Endodermal cell (in vitro differentiated cells): ENCODE measurements at places on chromosomes 13 and 19. TPM values are rescaled to one million over a fixed set of nuclear protein-coding genes. Genes with fewer than 3 reads are reported as not detected.

DNA sequence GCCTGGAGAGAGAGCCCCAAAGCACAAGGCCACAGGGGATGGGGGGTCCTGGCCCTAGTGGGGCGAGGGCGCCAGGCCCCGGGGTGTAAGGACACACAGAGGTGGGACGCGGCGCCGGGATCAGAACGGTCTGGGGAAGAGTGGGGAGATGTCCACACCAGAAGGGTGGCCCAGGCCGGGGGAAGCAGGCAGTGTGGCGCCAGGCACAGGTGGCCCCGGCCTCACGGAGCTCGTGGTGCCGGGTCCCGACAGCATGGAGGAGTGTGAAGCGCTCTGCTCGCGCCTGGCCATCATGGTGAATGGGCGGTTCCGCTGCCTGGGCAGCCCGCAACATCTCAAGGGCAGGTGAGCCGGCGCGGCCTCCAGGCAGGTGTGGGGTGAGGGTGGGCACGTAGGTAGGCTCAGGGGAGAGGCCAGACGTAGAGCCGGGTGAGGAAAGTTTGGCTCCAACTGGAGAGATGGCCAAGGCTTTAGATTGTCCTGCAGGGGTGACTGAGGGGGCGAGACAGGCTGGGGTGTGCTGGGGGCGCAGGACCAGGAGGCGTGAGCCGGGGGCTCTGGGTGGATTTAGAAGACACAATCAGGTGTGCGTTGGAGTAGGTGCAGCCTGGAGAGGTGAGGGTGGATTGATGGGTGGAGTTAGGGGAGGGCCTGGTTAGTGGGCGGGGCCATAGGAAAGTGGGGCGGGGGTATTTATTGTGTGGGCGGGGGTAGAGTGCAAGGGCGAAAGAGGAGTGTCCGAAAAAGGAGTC, 2.9 kb upstream of the ARHGAP45 start:
- peaks cover 46% of the 10 kb centered on the region for H3K27me3 ChIP-seq
- H3K4me3 ChIP-seq, result no peak overlapping the region
- no peak overlapping the region for H3K27ac ChIP-seq
- H3K4me1 ChIP-seq, result peaks cover 5% of the 10 kb centered on the region
- H3K36me3 ChIP-seq, result no peaks in the 10 kb centered on the region
- DNase-seq, result peak; percentile 77

GRCh38 chr13:106352850-106353249, 182.6 kb downstream of the EFNB2 start:
- no peak overlapping the region for H3K4me3 ChIP-seq
- no peak overlapping the region for H3K27ac ChIP-seq
- peaks cover 12% of the 10 kb centered on the region for H3K4me1 ChIP-seq
- no peaks in the 10 kb centered on the region for H3K27me3 ChIP-seq
- no peaks in the 10 kb centered on the region for H3K36me3 ChIP-seq

DNA sequence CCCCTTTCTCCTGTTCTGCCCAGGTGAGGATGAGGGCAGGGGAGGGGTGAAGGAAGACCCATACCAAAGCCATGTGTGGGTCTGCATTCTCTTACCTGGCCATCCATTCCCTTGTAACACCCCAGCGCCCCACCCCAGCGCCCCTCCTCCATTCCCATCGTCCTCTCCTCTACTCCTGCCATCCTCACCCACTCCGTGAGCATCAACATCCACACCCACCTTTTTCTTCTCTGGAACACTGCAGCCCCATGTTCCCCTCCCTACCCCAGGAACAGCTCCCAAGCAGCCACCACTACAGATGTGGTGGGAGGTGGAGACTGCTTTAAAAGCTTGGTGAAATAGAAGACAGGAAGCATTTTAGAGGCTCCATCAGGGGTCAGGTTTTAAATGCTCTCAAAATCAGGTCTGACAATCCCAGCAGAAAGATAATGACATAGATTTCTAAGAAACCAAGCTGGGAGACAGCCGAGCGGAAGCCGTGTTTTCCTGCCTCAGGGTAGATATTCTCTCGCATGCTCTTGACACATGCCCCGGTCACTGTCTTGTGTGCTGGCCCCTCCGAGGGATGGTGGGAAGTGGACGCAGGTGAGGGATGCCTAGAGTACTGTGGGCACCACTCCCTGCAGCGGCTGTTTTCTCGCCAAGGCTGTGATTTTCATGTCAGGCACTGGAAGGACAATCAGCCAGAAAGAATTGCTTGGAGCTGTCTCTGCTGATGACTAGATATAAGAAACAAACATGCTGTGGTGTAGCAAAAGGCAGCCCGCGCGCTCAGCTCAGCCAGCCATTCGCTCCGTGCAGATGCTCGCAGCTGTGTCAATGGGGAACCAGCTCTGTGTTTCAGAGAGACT, 9.8 kb downstream of the MEDAG start:
- DNase-seq, result no peak
- H3K27ac ChIP-seq, result no peak overlapping the region
- H3K4me1 ChIP-seq, result no peaks in the 10 kb centered on the region
- H3K4me3 ChIP-seq, result no peak overlapping the region

GRCh38 chr13:75830842-75831241, 194.7 kb downstream of the LMO7 start:
- H3K27ac ChIP-seq, result no peak overlapping the region
- no peak for DNase-seq
- H3K4me1 ChIP-seq, result no peaks in the 10 kb centered on the region
- H3K4me3 ChIP-seq, result no peak overlapping the region
- no peaks in the 10 kb centered on the region for H3K36me3 ChIP-seq
- no peaks in the 10 kb centered on the region for H3K27me3 ChIP-seq

GRCh38 chr13:75102001-75102716, 379.8 kb downstream of the TBC1D4 start:
- no peak overlapping the region for H3K4me3 ChIP-seq
- H3K27me3 ChIP-seq, result peaks cover 62% of the 10 kb centered on the region
- peak; percentile 92 for DNase-seq
- no peaks in the 10 kb centered on the region for H3K4me1 ChIP-seq
- H3K36me3 ChIP-seq, result no peaks in the 10 kb centered on the region

GRCh38 chr13:33090755-33091414, 74.7 kb downstream of the KL start:
- H3K4me1 ChIP-seq, result no peaks in the 10 kb centered on the region
- no peak overlapping the region for H3K27ac ChIP-seq
- no peak overlapping the region for H3K4me3 ChIP-seq
- H3K36me3 ChIP-seq, result no peaks in the 10 kb centered on the region
- H3K27me3 ChIP-seq, result no peaks in the 10 kb centered on the region

DNA sequence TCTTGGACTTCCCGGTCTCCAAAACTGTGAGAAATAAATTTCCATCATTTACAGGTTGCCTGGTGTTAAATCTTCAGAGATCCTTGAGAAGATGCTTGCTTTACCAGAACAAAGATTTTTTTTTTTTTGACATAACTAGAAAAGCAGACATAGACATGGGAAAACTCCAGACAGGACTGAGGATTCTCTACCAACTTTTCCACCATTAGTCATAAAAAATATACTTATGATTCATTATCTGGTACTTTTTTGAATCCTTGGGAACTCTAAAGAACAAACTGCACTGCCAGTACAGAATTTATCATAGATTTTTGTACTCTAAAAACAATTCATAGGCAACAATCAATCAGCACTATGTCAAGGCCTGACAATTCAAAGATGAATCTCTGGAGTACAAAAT, 487.6 kb downstream of the EFNB2 start:
- no peaks in the 10 kb centered on the region for H3K36me3 ChIP-seq
- no peaks in the 10 kb centered on the region for H3K4me1 ChIP-seq
- DNase-seq, result no peak
- H3K27me3 ChIP-seq, result no peaks in the 10 kb centered on the region
- H3K4me3 ChIP-seq, result no peak overlapping the region

DNA sequence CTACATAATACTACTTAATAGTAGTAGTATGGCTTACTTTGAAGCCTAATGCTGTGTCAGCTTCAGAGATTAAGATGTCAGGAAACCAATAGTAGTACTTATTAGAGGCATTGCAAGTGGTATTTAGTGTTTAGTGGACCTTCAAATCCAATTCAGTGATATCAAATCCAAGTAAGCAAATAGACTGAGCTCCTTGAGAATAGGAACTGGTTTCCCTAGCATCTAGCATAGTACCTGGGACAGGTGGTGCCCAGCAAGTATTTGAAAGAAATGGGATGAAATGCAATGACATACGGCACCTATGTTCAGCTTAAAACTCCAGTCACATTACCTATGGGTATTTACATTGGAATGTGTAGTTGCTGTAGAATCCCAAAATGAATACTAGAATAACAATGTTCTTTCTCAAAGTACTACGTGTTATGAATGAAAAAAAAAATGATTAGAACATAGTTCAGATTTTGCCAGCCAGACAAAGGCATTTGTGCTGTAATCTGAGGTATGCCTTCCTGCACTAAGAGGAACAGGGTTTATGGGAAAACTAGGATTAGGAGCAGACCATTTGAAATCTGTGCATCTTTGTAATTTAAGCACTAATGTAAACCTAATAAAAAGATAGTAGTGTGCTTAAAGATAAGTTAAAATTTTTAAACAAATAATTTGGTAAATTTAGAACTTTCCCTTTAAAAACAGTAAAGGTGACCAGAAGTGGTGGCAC, 17.1 kb downstream of the LSM14A start:
- no peak overlapping the region for H3K27ac ChIP-seq
- H3K4me1 ChIP-seq, result peaks cover 9% of the 10 kb centered on the region
- H3K36me3 ChIP-seq, result peaks cover 24% of the 10 kb centered on the region
- DNase-seq, result no peak
- peak overlapping the region; percentile 15 for H3K4me3 ChIP-seq

Gene SAFB2
- 66.4 and 74.6 TPM in 2 replicates for total RNA-seq

Gene MBOAT7
- 111 to 150 TPM (median 131 TPM) in 3 replicates for total RNA-seq
